HT1080 (cell line): ENCODE measurements at places on chromosomes 6 and 20.

DNA sequence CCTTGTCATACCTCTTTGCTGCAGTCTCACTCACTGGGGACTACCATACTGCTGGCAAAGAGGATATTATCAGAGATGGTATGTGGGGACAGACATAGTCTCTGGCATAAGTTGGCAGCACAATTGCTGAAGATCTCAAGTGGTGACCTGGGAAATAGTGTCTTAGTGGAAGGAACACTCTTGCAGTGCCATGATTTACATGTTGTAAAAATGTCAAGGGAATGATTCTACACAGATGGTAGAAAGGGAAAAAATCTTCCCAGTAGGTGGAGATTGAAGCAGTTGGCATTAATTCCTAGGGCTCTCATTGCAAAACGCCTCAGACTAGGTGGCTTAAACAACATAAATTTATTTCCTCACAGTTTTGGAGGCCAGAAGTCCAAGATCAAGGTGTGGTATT lies 662.2 kb downstream of the DHX35 start:
- DNase-seq: no peak

DNA sequence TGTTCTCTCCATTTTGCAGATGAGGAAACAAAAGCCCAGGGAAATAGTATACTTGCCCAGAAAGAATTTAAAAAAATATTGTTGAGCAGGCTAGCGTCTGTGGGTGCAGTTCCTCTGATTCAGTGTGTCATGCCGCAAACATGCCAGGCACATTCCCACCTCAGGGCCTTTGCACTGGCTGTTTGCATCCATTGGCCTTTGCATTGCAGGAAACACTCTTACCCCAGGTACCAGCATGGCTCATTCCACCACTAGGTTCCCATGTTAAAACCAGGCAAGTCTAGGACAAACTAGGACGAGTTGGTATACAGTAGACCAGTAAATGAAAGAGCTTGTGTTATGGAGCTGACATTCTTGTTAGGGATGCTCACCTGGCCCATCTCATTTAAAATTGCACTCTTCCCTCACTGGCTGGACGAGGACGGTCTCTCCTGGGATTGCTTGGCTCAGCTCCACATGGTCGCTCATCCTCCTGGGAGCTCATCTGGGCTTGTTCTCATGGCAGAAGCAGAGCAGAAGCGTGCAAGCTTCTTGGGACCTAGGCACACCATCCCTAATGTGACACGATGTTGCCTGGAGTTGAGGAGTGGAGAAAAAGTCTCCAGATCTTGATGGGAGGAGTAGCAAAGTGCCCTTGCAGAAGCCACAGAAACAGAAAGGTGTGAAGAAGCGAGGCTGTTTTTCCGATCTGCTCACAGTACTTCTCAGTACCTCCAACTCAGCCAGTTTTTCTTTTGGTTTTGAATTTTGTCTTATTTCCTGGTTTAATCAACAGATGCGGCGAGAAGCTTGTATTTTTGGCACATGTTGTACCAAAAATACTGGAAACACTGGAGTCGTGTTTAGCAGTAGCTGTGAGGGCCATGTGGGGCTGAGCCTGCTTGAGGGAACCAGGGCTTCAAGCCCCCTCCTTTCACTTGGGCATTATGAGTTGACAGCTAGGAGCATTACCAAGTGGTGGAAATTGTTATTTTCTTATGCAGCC lies 13.9 kb downstream of the ZNF831 start:
- no peak for DNase-seq

DNA sequence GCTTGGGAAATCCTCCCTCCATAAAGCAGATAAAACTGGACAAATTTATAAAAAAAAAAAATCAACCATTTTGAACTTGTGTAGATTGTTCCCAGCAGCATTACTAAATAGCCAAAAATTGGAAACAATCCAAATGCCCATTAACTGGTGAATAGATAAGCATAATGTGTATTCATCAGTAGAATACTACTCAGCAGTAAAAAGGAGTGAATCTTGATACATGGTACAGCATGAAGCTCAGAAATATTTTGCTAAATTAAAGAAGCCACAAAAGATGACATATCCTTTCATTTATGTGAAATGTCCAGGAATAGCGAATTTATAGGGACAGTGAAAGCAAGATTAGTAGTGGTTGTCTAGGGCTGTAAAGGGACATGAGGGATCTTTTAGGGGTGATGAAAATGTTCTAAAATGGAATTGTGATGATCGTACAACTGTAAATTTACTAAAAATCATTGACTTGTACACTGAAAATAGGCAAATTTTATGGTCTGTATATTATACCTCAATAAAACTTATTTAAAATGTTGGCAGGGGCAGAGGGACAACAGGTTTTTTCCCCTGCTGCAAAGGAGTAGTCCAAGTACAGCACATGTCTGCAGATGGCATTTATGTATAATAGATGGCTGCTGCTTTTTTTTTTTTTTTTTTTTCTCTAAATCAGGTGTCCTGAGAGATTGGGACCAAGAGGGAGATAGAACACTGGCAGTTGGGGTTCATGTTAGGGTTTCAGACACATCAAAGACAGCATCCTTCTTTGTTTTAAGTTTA lies 59.5 kb downstream of the CBFA2T2 start:
- DNase-seq: no peak

DNA sequence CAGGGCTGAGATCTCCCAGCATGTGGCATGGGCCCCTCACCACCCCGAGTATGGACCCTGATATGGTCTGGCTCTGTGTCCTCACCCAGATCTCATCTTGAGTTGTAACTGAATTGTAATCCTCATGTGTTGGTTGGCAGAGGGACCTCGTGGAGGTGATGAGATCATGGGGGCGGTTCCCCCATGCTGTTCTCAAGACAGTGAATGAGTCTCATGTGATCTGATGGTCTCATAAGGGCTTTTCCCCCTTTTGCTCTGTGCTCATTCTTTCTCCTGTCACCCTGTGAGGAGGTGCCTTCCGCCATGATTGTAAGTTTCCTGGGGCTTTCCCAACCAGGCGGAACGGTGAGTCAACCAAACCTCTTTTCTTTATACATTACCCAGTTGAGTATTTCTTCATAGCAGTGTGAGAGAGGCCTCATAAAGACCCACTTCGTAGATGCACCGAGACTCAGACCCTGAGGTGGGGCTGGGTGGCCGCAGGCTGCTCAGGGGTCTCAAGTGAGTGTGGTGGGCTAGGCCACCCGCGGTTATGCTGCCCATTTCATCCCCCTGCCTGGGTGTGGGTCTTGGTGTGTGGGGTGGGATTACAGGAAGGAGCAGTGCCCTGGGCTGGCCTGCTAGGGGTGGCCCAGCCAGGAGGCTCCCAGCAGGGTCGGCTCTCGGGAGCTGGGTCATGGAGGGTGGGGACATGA lies 26.2 kb upstream of the GATA5 start:
- peak; percentile 71 for DNase-seq

DNA sequence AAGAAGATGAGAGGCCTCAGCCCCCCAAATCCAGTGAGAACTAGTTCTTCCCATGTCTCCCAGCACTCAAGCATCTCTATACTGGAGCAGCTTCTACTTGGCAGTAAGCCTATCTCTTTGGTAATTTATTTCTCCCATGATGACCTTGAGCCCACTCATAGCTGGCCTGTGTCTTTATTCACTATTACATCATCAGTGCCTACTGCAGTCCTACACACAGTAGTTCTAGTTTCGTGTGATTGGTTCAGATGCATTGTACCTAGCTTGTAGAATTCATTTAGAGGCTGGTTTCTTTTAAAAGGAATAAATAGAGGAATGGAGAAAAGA lies 255.6 kb upstream of the ZFP64 start:
- DNase-seq: no peak

- DNase-seq: no peak
Observed at GRCh38 chr6:38861926-38862401, 146.9 kb downstream of the DNAH8 start.

GRCh38 chr20:51749674-51750036 lies 18.5 kb downstream of the ATP9A start:
- DNase-seq: peak; percentile 70

DNA sequence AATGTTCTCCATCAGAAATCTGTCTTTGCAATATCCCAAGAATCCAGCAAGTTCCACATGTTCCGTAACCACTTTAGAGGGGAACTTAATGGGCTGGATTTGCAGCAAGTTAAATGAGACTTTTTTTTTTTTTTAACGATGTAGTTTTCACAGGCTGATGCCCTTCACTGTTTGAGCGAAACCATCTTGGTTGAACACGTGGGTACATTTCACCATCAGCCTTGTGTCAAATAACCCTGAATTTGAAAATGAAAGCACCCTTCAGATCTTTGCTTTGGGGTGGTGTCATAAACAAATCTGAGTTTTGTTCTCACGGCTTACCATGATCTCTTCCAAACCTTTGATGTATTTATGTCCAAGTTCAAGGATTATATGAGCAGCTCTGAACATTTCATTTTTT lies 73.7 kb upstream of the EXOC2 start:
- DNase-seq: no peak

DNA sequence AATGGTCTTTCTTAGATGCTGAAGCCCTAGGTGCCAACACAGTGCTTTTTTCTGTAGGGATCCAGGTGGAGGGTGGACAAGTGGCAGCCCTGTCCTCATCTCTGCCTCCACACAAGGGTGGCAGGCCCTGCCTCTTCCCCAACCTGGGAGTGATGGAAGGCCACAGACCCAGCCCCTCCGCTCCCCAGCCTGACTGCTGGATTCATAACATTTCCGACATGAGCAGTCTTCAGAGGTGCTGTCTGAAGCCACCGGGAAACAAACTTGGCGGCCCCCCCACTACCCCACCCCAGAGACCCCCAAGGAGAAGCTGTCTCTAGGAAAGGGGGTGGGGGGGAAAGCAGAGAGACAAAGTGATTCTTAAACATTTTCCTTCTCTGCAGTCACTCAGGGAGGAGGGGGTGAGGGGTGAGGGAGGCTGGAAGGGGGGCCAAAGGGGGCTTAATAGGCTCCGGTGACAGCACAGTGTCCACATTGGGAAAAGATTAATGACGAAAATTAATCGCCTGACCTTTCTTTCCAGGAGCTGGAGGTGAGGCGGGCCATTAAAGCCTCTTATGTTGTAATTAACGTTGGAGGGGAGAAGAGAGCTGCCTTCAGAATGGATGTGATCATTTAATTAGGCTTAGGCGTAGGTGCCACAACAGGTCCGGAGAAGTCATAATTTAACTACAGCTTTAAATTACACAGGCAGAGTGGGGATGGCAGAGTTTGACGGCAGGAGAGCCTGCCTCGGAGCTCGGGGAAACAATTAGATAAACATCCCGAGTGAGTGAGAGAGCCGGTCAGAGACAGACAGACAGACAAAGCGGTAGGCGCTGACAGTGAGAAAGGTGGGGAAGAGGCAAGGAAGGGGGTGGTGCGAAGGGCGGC lies 76.8 kb upstream of the FOXP4 start:
- no peak for DNase-seq

- DNase-seq: no peak
Observed at GRCh38 chr20:49248879-49249665, 28.8 kb downstream of the ZNFX1 start.

GRCh38 chr6:33377171-33377570 lies 14.5 kb upstream of the KIFC1 start:
- no peak for DNase-seq

- peak; percentile 94 for DNase-seq
Observed at GRCh38 chr6:9766240-9766915, 648.5 kb downstream of the TFAP2A start.

DNA sequence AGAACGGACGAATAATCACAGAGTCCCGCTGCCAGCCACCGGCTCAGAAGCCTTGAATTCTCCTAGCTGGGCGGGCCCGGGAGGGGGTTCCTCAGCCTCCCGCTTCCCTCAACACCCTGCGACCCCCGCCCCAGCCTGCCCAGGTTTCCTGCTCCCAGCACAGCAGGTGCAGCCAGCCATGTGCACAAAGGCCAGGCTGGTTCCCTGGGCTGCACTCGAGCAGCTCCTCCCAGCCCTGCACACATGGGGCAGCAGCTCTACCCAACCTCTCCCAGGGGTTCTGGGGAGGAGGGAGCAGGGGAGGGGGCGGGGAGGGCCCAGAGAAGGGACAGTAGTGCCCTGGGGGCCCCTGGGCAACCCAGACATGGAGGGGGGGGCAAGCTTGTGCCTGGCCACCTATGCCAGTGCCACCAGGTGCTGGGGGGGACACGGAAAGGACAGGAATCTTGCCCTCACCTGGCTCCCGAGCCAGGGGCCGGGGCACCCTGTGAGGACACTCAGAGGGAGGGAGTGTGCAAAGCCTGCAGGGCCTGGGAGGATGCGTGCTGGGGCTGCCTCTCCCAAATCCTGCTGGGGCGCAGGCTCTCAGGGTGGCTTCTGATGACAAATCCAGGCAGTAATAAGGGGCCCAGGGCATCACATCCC lies 1.2 kb upstream of the NTSR1 start:
- no peak for DNase-seq

GRCh38 chr6:4672772-4673171 lies 103.4 kb upstream of the CDYL start:
- DNase-seq: no peak

GRCh38 chr6:164184410-164184809 lies 769.9 kb downstream of the QKI start:
- DNase-seq: peak; percentile 4

- no peak for DNase-seq
Observed at GRCh38 chr6:113626475-113626874, 230.7 kb upstream of the MARCKS start.

DNA sequence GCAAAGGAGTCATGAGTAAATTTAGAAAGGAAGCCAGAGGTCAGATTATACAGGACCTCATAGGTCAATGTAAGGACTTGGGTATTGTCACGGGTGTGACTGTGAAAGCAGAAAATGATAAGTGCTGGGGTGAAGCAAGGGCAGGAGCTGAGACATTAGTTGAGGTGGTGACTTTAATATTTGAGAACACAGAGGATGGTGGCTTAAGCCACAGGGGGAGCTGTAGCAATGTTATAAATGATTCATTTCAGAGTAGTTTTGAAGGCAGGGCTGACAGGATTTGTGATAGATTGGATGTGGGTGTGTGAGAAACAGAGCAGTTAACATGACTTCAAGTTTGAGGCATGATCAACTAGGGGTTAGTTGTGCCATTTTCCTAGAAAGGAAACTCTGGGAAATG lies 659.9 kb downstream of the EPM2A start:
- peak; percentile 13 for DNase-seq

DNA sequence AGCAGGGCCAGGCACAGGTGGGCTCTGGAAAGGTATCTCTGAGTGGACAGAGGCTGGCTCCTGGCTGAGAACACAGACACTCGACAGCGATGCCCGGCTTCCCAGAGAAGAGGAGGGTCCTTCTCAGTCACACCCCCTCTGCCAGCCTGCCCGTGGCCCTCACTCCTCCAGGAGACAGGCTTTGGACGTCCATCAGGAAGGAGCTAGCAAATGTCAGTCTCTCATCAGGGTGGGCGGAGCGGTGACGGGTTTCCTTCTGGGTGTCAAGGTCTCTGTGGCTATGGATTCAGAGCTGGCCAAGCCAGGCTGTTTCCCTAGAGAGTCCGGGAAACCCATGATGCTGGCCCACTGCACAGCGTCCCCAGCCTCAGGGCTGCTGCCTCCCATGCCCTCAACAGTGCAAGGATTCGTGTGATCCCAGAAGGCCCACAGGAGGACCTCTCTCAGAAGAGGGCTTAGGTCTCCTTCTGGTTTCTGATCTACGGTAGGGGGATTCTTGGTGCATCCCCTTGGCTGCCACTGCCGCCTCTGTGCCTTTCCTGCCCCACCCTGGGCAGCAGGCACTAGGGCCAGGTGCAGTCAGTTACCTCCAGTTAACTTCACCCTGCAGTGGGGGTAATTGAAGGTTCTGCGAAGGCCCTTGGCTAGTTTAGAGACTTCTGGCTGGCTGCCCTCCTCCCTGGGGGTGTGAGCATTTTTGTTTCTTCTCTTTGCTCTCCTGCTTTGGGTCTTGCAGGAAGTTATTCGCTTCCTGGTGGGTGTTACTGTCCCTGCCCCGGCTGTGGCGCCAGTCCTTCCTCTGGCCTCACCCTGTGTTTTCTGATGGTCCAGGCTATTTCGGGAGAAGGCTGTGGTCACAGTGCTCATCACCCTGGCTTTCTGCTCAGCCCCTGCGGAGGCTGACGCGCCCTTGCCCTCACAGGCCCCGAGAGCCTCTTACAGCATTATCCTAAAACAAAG lies 80.2 kb downstream of the CDH4 start:
- peak; percentile 58 for DNase-seq

- no peak for DNase-seq
Observed at GRCh38 chr6:82525775-82526495, 162.3 kb downstream of the TPBG start.
